ENCODE measurements at places on chromosomes 4 and X.

- no peak for DNase-seq
Observed at GRCh38 chrX:72461288-72461687, 111.4 kb downstream of the HDAC8 start.

DNA sequence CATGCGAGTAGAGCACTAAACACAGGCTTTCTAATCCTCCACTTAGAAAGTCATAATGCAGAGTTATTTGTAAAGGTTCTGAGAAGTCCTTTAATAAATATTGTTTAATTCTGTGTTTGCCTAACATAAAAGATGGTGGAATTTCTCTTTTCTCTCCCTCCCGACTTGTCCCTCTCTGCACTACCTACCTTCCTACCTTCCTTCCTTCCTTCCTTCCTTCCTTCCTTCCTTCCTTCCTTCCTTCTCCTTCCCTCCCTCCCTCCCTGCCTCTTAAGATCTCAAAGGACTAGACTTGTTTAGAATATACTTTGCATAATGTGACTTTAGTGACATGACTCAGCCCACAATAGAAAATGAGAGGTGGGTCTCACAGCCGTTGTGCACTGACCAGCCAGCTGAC is 156.3 kb upstream of the TAPT1 start:
- no peak for DNase-seq

DNA sequence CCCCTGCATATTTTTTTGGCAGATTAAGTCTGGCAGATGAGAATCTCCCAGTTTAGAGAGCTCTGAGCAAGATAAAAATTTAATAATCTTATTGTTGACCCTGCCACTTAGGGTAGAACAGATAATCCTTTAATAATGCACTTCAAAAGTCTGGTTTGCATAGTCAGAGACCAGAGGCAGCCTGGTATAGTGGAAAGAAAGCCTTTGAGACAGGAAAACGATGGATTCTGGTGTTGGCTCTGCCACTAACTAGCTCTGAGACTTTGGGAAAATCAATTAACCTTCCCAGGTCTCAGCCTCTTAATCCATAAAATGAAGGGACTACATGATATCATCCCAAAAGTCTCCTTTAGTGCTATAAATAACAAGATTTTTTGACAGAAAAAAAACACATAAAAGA is 824.5 kb downstream of the STIM2 start:
- DNase-seq, result no peak

GRCh38 chr4:83905952-83906351 is 370.0 kb downstream of the GPAT3 start:
- DNase-seq, result no peak

GRCh38 chr4:53974561-53974960 is 89.8 kb downstream of the CHIC2 start:
- peak; percentile 19 for DNase-seq

DNA sequence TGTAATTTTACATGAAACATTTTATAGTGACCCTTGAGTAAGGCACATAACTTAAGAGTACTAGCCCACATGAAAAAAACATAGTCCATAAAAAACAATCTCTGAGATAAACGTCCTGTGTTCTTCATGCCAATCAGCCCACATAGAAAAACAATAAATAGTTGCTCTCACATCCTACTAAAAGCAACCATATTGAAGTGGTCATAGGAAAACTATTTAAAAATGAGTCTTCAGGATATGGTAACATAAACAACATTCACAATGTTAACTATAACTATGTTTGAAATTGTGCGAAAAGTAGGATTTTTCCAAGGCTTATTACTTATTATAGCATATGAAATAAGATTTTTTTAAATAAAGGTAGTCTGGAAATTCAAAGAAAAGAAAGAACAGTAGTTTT is 77.1 kb upstream of the EPHA5 start:
- no peak for DNase-seq

GRCh38 chrX:56783450-56783831 is 54.4 kb downstream of the NBDY start:
- no peak for DNase-seq

DNA sequence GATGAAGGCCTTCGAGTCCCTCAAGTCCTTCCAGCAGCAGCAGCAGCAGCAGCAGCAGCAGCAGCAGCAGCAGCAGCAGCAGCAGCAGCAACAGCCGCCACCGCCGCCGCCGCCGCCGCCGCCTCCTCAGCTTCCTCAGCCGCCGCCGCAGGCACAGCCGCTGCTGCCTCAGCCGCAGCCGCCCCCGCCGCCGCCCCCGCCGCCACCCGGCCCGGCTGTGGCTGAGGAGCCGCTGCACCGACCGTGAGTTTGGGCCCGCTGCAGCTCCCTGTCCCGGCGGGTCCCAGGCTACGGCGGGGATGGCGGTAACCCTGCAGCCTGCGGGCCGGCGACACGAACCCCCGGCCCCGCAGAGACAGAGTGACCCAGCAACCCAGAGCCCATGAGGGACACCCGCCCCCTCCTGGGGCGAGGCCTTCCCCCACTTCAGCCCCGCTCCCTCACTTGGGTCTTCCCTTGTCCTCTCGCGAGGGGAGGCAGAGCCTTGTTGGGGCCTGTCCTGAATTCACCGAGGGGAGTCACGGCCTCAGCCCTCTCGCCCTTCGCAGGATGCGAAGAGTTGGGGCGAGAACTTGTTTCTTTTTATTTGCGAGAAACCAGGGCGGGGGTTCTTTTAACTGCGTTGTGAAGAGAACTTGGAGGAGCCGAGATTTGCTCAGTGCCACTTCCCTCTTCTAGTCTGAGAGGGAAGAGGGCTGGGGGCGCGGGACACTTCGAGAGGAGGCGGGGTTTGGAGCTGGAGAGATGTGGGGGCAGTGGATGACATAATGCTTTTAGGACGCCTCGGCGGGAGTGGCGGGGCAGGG is 568 bp downstream of the HTT start:
- DNase-seq, result peak; percentile 54

DNA sequence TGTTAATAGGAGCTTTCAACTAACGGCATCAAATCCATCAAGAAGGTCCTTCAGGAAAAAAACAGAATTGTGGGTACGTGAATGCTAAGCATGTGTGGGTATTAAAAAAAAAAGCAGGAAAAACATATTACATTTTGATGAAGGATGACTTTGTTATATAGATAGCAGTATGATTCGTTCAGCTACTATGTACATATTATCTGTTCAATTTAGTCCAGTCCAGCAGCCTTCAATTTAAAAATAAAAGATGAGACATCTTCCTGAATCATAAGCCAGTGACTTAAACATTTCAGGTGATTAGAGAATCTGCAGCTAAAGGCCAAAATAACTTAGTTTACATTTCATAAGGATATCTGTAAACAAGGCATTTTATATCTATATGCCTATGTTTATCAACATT is 63.4 kb downstream of the LCORL start:
- DNase-seq, result no peak

DNA sequence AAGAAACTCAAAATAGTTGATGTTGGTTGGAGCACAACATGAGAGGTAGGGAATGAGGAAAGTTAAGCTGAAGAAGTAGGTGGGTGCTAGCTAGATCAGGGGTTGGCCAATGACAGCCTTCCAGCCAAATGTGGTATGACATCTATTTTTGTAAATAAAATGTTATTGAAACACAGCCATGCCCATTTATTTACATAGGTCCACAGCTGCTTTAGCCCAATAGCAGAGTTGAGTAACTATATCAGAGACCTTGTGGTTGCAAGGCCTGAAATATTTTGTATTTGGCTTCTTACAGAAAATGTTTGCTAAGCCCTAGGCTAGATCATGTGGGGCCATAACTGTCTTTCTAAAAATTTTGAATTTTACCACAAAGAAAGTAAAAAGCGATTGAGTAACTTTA is 234.9 kb upstream of the CTSO start:
- DNase-seq, result peak; percentile 54

GRCh38 chrX:101483705-101484104 is 1.6 kb upstream of the ARMCX4 start:
- no peak for DNase-seq

- DNase-seq, result no peak
Observed at GRCh38 chr4:167020410-167020809, 213.9 kb downstream of the SPOCK3 start.

DNA sequence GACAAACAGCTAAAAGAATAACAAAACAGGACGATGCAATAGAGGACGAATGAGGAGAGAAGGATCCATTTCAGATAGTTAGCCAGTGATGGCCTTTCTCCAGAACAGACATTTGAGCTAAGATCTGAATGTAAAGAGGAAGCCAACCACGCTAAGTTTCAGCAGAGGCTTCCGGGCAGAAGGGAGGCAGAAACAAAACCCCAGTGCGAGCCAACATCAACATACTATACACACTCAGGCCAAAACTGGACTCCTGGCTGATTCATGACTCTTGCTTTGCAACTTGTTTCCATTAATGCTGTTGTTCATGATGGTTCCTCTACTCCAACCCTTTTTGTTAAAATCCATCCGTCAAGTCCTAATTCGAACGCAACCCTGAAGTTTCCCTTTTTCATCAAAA is 730.3 kb downstream of the TRIML1 start:
- DNase-seq, result no peak

DNA sequence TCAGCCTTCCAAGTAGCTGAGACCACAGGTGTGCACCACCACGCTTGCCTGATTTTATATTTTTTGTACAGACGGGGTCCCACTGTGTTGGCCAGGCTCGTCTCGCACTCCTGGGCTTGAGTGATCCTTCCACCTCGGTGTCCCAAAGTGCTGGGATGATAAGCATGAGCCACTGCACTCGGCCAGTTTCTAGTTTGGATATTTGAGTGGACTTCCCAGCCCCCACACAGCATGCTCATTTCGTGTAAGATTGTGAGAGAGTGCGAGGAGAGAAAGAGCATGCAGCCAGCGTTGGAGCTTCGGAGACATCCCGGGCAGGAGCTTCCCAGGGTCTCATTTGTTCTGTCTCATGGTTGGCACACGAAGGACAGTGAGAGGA is 31.8 kb downstream of the ARSD start:
- DNase-seq, result no peak

GRCh38 chrX:9955506-9955905 is 11.7 kb upstream of the CLDN34 start:
- peak; percentile 77 for DNase-seq

GRCh38 chrX:95903490-95903889 is 781.2 kb upstream of the DIAPH2 start:
- DNase-seq, result no peak

DNA sequence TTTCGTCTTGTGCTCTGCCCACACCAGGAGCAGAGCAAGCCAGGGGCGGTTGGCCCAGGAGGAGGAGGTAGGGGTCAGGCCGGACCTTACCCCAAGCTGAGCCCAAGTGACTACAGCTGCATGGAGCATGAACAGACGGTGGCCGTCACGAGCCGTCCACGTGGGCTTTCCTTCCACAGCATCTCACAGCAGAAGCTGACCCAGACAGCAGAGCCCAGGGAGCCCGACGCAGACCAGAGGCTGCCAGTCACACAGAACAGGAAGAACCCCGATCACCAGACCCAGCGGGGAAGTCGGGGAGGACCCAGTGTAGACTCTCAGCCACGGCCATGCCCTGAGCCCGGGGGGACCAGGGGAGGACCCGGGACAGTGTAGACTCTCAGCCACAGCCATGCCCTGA is 58.0 kb downstream of the FAM53A start:
- DNase-seq, result no peak

GRCh38 chrX:33211356-33212260 is at the start of gene DMD:
TSS of gene DMD (minus strand) at chrX:33211549. CDS start at chrX:33211312, 237 bp downstream.
- peak; percentile 1 for DNase-seq

DNA sequence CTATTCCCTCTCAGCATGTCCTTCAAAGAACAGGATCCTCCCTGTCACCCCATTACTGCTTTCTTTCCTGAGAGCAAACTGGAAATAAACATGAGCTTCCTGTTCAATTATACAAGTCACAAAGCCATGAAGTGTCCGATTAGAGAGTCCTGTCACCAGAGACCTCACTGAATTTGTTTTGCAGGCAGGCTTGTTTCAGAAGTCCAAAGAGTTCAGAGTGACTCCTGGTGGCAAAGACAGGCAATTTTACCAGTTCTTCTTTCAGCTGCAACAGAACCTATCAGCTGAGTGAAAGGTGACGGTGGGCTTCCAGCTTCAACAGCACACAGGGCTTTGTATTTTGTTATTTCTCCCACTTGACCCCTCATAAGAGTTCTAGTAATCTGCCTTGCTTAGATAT is 6.4 kb downstream of the ELK1 start:
- DNase-seq, result peak; percentile 24

DNA sequence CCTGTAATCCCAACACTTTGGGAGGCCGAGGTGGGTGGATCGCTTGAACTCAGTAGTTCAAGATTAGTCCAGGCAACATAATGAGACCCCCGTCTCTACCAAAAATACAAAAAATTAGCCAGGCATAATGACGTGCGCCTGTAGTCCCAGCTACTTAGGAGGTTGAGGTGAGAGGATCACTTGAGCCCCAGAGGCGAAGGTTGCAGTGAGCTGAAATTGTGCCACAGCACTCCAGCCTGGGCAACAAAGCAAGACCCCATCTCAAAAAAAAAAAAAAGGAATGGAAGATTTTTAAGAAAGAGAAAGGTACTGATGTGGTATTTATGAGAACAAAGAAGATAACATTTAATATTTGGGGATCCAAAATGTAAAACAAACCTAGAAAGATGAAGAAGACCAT is 27.0 kb upstream of the NMU start:
- no peak for DNase-seq

DNA sequence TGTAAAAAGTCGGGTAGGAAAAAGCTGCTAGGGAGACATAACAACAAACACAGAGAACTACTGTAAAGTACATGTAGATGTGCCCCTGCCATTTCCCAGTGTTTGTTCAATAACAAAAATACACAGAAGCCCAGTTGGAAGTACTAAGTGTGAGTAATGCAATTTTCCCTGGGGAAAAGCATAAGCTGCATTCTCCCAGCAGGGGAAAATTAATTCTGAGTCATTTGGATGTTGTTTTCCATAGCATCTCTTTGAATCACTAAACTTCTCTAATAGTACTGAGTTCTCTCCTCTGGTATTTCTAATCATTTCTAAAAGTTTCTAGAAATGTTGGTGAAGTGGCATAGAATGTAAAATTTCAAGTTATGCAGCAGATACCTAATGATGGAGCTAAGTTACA is 1114.9 kb downstream of the C4orf33 start:
- peak; percentile 57 for DNase-seq

- DNase-seq, result no peak
Observed at GRCh38 chr4:183635741-183636140, 23.2 kb downstream of the RWDD4 start.

DNA sequence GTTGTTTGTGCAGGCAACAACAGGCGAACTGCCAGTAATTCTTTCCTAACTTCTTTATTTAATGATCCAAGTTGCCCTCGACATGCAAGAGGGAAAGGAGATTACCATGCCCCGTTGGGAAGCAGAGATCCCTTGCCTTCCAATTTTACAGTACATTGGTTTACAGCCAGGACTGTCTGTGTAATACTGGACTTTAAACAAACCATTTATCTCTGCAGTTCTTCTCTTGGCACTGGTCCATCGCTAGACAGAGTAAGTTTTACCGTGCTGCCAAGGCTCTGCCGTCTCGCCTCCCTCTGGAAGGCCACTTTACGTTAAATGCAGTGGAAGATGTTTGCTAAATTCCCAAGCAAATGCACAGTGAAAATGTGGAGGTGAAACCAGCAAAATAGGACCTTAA is 660.3 kb upstream of the PRKX start:
- no peak for DNase-seq

Measured in AG10803 (cell line).